ENCODE measurements at places on chromosomes 7 and 10.

GRCh38 chr10:89283025-89283935 is 18.6 kb upstream of the IFIT2 start:
- no peak for DNase-seq

- DNase-seq = no peak
Measured at GRCh38 chr7:50341724-50342123, 37.2 kb downstream of the IKZF1 start.

DNA sequence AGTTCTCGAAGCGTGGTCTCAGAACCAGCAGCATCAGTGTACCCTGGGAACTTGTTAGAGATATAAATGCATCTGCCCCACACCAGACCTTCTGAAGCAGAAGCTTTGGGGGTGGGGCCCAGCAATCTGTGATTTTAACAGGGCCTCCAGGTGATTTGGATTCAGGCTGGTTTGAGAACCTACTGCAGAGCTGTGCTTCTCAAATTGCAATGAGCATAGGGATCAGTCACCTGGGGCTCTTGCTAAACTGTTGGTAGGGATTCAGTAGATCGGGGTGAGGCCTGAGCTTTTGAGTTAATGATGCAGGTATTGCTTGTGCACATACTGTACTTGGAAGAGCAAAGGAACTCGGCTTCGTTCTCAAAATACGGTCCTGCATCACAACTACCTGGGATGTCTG is 243.6 kb upstream of the PODXL start:
- no peak for DNase-seq

DNA sequence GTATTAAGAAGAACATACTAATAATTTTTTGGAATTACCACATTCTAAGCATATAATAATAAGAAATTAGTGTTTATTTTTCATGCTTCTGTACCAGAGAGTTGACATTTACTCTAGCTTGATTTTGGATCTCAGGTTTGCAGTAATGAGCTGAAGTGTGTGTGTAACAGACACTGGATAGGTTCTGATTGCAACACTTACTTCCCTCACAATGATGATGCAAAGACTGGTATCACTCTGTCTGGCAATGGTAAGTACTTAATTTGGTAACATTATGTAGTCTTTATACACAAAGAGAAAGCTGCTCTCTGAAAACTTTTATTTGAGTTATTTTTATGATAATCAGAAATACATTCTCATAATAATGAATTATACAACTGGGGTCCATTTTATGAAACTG is 54.1 kb downstream of the SRI start:
- DNase-seq = no peak

GRCh38 chr7:51660516-51660915 is 343.9 kb upstream of the COBL start:
- DNase-seq = no peak

- no peak for DNase-seq
Measured at GRCh38 chr10:70744617-70745143, 40.5 kb downstream of the TBATA start.

GRCh38 chr10:61819208-61819607 is 82.3 kb upstream of the ARID5B start:
- no peak for DNase-seq

DNA sequence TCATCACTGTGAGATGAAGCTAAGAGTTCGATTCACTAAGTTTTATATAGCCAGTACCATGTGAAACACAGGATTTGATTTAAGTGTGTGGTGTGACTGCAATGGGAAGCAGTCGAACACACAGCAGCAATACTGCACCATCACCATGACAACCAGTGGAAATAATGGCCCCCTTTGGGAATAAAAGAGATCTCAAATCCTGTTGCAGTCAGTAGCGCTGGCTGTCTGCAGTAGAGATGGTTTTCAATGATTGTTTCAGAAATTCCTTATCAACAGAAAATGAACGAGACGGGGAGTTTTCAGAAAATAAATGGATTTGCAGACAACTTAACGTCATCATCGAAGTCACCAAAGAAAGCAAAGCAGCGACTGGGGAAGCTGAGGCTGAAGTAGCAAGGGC is 91.0 kb downstream of the PTPRE start:
- no peak for DNase-seq

DNA sequence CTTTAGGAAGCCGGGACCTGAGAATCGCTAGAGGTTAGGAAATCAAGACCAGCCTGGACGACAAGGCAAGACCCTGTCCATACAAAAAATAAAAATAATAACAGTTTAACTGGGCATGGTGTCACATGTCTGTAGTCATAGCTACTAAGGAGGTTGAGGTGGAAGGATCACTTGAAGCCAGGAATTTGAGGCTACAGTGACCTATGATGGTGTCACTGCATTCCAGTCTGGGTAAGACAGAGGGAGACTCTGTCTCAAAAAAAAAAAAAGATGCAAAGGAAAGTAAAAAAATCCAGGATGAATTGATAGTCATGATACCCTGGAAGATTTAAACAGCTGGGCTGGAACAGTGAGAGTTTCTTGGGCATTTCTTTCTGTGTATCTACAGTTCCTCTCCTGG is 463.2 kb downstream of the GALNT17 start:
- no peak for DNase-seq

GRCh38 chr10:84844461-84844860 is 516.1 kb downstream of the CCSER2 start:
- DNase-seq = no peak

GRCh38 chr7:107703219-107703618 is 40.7 kb upstream of the CBLL1 start:
- DNase-seq = no peak

DNA sequence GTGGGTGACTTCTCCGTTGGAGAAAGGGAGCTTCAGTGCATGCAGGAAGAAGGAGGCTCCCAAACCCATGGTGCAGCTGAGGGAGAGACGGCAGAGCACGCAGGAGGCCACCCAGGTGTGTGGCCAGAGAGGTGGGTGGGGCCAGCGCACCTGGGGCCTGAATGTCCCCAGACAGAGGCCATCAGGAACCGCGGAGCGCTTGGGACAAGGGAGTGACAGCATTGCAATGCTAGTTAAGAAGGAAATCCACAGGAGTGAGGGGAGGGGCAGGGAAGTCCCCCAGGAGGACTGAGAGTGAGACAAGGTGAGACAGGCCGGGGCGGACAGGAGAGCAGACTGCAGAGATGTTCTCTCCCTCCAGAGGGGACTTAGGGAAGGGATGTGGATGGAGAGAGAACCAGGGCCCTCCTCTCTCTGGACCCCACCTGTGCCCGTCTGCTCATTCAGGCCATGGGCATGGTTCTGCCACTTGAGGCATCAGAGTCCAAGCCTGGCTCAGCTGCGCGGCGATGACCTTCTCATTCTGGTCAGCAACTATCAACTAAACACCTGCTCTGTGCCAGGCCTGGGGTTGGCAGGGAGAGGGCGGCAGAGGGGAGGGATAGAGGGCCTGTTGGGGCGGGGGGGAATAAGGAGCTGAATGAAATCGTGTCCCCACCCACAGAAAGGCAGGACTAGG is 69.4 kb upstream of the COL13A1 start:
- DNase-seq = no peak

DNA sequence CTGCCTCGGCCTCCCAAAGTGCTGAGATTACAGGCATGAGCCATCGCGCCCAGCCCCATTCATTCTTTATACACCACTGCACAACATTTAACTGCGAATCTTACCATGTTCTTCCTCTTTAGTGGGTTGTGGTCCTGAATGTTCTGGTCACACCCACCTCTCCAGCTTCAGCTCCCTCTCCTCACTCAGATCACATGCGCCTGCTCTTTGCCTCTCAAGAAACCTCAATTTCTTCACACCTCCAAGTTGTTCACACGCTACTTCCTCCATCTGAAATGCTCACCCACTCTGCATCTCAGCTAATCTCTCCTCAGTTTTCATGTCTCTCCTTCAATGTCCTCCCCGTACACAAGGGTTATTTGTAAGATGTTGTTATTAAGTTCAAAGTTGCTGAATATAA is 2.4 kb upstream of the PRR15 start:
- no peak for DNase-seq

DNA sequence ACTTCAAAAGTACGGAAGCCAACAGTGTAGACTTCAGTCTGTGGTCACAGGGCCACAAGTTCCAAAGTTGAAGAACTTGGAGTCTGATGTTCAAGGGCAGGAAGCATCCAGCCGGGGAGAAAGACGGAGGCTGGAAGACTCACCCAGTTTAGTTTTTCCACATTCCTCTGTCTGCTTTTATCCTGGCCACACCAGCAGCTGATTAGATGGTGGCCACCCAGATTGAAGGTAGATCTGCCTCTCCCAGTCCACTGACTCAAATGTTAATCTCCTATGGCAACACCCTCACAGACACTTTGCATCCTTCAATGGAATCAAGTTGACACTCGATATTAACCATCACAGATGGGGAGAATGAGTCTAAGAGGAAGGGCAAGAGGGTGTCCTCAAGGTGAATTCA is 19.3 kb upstream of the FRMD4A start:
- DNase-seq = no peak

- DNase-seq = no peak
Measured at GRCh38 chr7:81120803-81121202, 202.0 kb upstream of the SEMA3C start.

GRCh38 chr7:115600207-115600606 is 430.4 kb downstream of the TFEC start:
- DNase-seq = no peak

GRCh38 chr10:53256623-53257022 is 484.0 kb upstream of the MBL2 start:
- no peak for DNase-seq

DNA sequence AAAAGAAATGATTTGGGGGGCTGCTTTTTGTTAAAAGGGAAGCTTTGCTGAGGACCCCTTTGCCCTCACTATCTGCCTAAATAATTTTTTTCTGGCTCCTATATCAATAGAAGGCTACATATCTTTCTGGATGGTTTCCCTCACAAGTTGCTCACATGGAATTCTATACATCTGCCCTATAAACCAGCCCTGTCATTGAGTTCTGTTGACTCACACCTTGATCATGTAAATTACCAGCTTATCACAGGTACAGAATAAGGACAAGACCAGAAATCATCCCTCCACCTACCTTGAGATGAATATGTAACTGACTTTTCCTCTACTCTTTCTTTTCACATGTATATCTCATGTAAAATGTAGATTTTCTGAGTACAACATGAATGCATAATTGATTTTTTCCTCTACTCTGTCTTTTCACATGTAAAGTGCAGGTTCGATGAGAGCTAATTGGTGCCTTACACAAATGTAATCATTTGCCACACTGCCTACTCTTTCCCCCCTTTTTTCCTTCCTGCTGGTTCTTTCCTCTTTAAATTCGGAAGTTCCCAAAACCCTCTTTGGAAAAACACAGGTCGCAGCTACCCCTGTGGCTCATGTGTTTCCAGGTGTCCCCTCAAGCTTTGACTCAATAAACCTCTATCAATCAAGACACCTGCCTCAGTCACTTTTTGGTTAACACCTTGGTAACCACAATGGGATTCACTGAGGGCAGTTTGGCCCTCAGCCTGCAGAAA is 12.5 kb downstream of the CYP3A43 start:
- no peak for DNase-seq

GRCh38 chr10:44801383-44802327 is 109.5 kb upstream of the TMEM72 start:
- peak; percentile 78 for DNase-seq

- no peak for DNase-seq
Measured at GRCh38 chr7:139099172-139099947, 10.2 kb downstream of the ZC3HAV1 start.

DNA sequence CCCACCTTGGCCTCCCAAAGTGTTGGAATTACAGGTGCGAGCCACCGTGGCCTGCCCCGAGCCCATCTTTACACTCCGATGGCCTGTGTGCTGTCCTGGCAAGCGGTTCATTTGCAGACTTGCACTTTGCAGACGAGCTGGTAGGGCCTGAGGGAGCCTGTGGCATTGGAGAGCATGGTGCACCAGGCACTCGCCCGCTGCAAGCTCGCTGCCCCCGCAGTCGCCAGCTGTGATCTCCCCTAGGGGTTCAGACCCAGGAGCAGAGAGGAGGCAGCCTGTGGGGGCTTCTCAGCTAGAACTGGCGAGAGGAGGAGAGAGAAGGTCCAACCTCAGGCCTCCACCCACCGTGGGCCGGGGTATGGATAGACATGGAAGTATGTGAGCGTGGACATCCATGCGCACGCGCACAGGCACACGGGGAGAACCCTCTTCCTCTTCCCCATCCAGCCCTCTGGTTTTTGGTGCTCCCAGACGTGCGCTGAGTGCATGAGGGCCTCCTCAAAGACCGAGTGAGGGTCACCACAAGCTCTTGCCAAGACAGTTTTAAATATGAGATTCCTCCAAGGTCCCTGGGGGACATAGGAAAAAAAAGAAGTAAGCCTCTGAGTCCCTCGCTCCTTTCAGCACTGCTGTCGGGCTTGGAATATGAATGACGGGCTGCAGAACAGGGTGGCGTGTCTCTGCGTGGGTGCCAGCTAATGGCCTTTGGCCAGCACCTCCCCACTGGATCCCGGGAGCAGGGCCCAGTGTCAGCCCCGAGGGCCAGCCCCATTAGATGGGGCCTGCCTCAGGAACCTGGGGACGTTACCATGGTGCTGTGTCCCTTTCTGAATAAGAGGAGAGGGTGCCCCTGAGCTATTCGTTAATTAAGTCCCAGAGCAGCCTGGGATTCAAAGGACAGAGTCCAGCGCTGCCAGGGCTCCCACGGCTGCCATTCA is 15.1 kb upstream of the TTYH3 start:
- DNase-seq = no peak

DNA sequence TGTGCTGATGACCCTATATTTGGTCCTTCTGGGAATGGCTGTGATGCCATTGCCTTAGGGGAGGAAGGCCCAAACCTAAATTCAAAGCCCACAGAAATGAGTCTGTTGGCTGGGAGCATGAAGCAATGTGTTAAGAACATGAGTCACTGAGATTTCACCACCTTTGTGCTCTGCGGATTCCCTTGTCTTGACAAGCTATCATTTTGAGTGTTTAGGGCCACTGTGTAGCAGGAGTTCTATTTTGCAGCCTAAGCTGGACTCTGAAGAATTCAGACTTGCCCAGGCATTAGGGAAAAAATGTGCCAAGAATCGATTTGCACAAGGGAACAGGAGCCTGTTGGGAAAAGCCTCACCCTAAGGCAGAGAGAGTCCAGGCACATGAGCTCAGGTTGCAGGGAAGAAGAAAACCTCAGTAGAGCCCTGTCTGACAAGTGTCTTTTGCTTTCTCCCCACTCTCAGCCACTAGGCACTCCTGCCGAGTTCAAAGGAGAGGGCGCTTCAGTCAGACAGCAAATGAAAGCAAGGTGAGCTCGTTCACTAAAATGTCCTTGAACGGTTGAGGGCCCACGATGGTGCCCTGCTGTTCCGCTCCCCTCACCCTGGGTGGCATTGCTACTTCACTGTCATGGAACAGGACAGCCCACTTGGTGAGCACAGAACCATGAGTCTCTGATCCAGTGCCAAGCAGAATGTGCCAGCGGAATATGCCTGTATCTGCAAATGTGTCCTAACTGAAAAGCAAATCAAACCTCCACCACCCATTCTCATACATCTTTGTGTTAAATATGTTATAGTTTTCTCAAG is 93.6 kb downstream of the PRLHR start:
- DNase-seq = peak; percentile 82

DNA sequence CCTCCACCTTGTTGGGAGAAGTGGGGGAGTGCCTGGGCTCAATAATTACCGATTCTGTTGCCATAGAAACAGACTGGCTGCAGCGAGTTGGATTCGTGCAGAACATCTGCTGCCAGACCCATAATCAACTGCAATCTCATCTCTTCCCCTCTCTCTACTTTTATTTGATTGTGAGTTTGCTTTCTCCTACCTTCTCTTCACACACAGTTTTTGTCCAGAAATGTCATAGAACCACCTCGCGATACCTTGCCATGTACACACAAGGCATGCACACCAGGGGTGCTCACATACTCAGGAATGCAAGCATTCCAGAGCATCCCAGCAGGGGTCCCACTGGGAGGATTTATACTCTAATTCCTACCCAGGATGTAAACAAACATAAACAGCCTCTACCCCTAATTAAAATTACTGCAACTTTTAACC is 262.2 kb upstream of the AOAH start:
- no peak for DNase-seq

GRCh38 chr10:99560277-99561126 is 27.8 kb downstream of the NKX2-3 start:
- no peak for DNase-seq

Data from skeletal muscle cell (primary cell).